ENCODE measurements at places on chromosomes 1 and 21. TPM values are rescaled to one million over a fixed set of nuclear protein-coding genes. Genes with fewer than 3 reads are reported as not detected.

DNA sequence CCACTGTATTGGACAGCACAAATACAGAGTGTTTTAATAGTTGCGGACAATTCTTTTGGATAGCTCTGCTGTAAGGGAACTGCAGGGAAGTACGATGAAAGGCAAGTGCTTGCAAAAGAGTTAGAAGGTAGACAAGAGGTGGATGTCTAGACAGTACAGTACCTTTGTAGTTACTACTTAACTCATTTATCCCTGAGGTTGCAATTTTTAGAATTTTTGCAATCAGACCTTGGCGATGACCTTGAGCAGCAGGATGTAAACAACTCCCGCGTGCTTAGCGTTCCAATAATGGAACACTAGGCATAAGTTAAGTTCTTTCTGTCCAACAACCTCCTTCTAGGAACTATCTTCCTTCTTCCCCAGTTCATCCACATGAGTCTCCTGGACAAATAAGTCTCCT lies 1.9 kb upstream of the SYT14 start:
- H3K36me3 ChIP-seq, result no peaks in the 10 kb centered on the region
- no peak overlapping the region for H3K27ac ChIP-seq
- H3K4me1 ChIP-seq, result peaks cover 14% of the 10 kb centered on the region

Gene OVAAL
- not detected for total RNA-seq

- no peak overlapping the region for H3K27ac ChIP-seq
- H3K4me1 ChIP-seq, result no peaks in the 10 kb centered on the region
- DNase-seq, result no peak
- no peaks in the 10 kb centered on the region for H3K27me3 ChIP-seq
- H3K36me3 ChIP-seq, result peaks cover 3% of the 10 kb centered on the region
Observed at GRCh38 chr1:235720544-235720943, 71.0 kb upstream of the GNG4 start.

DNA sequence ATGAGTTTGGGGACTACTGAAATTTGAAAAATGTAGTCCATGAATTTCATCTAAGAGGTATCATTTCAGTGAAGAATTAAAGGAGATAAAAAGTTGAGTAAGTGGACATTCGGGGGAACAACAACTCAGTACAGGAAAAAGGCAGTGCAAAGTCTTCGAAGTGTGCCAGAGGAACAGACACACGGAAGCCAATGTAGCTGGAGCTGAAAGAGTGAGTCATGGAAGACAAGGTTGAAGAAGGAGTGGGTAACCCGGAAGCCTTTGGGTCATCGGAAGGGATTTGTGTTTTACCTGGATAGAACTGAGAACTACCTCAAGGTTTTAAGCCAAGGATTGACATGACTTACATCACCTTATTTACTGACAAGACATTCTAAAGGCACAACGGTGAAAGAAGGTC lies 733.4 kb downstream of the NCAM2 start:
- H3K4me1 ChIP-seq, result no peaks in the 10 kb centered on the region
- no peak for DNase-seq
- no peak overlapping the region for H3K27ac ChIP-seq
- H3K27me3 ChIP-seq, result no peaks in the 10 kb centered on the region

DNA sequence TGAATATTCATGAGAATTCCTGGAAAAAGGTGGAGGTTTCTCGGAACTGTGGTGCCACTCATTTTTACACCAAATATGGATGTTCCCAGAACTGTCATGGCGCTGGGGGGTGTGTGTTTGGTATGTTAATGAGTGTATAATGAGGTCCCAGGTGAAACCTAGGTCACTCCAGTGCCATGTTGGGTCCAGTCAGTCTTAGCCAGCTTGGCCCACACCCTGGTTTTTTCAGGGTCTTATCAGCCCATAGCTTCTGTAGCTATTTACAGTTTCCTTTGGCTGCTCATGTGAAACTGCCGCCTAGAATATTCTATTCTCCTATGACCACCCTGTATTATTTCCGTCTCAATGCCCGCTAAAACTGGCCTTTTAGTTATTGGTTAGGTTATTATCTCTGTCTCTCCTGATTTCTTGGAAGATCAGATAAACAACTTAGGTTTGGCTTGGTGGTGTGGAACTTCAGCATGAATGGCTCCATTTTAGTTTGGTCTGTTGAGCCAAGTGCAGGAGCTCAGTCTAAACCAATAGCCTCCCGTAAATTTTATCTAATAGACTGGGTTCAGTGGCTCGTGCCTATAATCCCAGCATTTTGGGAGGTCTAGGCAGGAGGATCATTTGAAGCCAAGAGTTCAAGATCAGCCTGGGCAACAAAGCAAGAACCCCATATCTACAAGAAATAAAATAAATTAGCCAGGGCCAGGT lies 42.1 kb upstream of the EDARADD start:
- H3K27me3 ChIP-seq, result no peaks in the 10 kb centered on the region
- H3K4me1 ChIP-seq, result no peaks in the 10 kb centered on the region
- H3K27ac ChIP-seq, result no peak overlapping the region
- no peak for DNase-seq
- H3K36me3 ChIP-seq, result no peaks in the 10 kb centered on the region

Gene SERTAD4
- total RNA-seq, result 1.5 TPM

DNA sequence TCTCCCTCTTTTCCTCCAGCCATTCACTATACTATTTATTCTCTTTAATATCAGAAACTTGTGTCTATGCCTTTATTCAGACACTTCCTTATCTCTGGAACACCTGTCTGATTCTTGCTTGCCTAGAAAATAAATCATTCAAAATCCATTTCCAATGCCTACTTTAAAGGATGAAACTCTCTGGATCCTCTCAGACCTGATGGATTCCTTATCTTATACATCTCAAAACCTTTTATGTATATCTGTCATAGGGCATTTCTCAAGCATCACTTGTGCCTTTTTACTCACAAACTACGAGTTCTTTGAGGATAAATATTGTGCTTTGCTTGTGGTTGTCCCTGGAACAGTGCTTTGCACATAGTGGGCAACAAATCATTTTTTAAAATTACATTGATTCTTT lies 3.8 kb upstream of the ATP6V1G3 start:
- no peaks in the 10 kb centered on the region for H3K27me3 ChIP-seq
- DNase-seq, result no peak
- H3K4me3 ChIP-seq, result no peak overlapping the region

DNA sequence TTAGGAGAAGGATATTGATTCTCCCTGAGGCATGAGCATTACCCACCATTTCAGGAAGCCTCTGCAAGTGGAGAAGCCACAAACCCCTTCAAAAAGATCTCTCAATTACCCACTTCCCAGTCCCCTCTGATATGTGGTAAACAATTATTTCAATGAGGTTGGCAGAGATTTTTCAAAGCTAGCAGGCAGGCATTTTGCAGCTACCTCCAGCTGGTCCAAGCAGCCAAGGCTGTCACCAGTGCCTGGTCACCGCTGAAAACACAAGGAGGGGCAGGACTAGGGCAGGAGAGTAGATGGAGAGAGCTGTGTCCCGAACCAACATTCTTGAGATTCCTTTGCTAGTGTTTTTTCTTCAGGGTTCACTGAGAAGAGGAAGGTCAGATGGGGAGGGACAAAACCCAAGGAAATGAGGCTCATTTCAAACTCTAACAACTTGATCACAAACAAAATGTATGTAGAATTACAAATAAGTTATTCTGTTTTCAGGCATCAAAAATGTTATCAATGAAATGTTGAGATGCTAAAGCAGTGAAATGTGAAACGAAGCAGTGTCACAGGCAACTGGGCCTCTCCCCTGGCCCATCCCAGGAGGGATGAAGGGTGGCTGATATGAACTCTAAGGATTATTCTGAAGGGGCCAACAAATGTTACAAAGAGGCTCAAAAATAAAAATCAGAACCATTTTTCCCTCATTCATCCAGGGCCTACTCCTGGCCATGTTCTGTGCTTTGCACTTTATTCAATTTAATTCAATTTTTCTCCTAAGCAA lies 22.3 kb downstream of the APP start:
- no peak overlapping the region for H3K27ac ChIP-seq
- no peak for DNase-seq
- peaks cover 3% of the 10 kb centered on the region for H3K36me3 ChIP-seq
- H3K27me3 ChIP-seq, result no peaks in the 10 kb centered on the region
- H3K4me1 ChIP-seq, result peaks cover 35% of the 10 kb centered on the region

Gene ILDR2
- total RNA-seq, result 30.3 TPM

DNA sequence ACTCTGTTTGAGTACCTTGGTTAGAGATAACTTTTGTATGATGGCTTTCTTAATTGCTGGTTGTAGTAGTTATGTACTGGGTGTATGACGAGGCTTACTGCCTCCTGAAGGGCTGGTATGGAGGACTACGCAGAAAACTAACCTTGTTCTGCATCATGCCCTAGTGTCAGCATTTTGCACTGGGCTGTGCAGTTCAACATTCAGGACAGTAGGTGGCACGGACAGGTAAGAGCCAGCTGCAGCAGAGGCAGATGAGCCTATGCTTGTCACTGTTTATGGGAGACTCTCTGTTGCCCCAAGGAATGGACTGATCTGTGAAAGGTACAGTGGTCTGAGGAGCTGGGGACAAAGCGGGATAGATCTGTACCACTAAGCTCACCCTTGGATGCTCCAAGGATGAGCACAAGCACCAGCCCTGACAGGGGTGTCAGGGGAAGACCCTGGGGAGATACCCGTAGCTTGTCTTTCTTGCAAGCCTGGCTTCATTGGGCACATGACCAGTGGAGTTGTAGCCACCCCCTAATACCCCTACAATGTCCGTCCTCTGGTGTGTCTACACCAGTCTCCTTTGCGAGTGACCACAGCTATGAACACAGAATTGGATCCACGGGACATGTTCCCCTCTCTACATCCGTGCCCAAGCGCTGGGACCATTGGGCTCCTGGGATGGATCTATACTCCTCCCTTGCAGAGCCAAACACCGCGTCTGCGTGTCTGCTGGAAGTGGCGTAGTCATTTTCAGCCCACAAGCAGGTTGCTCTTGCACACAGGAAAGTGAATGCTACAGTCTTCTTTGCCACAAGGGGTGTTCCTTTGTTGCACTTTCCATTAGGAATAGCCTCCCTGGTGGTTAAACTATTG lies 51.1 kb upstream of the CFHR3 start:
- H3K4me1 ChIP-seq, result no peaks in the 10 kb centered on the region
- no peak overlapping the region for H3K27ac ChIP-seq
- H3K4me3 ChIP-seq, result no peak overlapping the region

Gene FALEC
- 1.2 TPM for total RNA-seq

DNA sequence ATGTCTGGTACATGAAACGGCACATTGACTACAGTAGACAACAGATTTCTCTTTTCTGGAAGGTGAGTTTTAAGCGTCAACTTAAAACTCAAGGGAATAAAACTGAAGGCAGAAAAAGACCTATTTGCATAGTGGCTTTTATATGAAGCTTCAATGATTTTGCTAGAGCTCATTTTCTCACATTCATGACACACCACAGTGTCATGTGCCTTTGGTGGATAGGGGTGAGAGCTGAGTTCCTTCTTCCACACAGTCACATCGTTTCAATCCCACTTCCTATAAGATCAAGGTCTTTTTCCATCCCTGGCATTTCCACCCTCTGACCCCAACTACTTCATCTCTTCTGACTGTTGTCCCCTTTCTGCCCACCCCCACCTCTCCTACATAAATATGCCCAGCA lies 31.0 kb downstream of the IL12RB2 start:
- no peak overlapping the region for H3K27ac ChIP-seq
- H3K4me3 ChIP-seq, result no peak overlapping the region
- no peaks in the 10 kb centered on the region for H3K36me3 ChIP-seq
- no peak for DNase-seq
- no peaks in the 10 kb centered on the region for H3K27me3 ChIP-seq

- H3K4me1 ChIP-seq, result peaks cover 5% of the 10 kb centered on the region
- H3K27ac ChIP-seq, result no peak overlapping the region
- DNase-seq, result no peak
- no peak overlapping the region for H3K4me3 ChIP-seq
- H3K36me3 ChIP-seq, result no peaks in the 10 kb centered on the region
Observed at GRCh38 chr1:228791791-228792190, 56.5 kb downstream of the RHOU start.

DNA sequence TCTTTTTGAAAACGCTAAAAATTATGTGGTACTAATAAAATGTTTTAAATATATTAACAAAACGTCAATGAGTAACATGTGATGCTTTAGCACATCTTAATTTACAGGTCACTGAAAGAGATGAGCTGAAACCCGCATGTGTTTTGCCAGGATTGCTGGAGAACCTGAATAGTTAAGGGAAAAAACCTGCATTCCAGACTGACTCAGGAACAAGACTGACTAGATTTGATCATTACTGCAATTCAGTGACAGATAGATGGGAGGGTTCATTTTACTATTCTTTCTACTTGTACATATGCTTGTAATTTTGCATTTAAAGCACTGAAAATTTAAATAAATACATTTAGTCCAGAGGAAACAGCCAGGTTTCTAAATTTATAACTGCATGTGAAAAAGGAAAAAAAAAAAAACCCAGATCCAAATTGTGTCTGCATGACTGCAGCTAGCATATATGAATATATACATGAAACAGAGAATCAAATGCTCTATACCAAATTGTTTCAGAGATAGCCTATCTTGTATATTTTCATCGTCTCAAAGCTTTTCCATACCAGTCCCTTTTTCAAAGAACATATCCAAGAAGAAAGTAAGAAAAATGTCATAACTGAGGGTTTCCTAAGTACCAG lies 71.7 kb downstream of the APP start:
- H3K27ac ChIP-seq, result no peak overlapping the region
- H3K36me3 ChIP-seq, result peaks cover 4% of the 10 kb centered on the region
- H3K27me3 ChIP-seq, result no peaks in the 10 kb centered on the region
- H3K4me3 ChIP-seq, result no peak overlapping the region

Gene KCNJ10
- 0.47 TPM for total RNA-seq

Gene TNFRSF1B
- 3.1 TPM for total RNA-seq

DNA sequence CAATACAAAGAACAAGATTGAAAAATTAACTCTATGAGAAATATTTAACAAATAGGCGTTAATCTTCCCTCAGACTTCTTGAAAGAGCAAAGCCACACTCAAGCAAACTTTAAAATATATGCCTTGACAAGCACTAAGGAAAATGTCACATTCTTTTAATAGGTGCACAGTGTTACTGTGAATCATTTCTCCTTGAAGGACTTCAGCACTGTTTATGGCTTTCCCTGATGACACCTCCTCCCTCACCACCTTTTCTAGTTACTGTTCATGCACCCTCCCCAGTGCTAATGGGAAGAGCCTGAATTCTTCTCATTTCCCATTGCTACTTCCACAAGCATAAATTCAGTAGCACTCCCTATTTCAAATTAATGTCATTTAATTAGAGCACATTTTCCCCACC lies 299.5 kb upstream of the RRP15 start:
- DNase-seq, result no peak
- no peaks in the 10 kb centered on the region for H3K36me3 ChIP-seq
- H3K27ac ChIP-seq, result no peak overlapping the region
- H3K27me3 ChIP-seq, result no peaks in the 10 kb centered on the region
- peaks cover 19% of the 10 kb centered on the region for H3K4me1 ChIP-seq

Gene TMCC2
- 16.1 TPM for total RNA-seq

DNA sequence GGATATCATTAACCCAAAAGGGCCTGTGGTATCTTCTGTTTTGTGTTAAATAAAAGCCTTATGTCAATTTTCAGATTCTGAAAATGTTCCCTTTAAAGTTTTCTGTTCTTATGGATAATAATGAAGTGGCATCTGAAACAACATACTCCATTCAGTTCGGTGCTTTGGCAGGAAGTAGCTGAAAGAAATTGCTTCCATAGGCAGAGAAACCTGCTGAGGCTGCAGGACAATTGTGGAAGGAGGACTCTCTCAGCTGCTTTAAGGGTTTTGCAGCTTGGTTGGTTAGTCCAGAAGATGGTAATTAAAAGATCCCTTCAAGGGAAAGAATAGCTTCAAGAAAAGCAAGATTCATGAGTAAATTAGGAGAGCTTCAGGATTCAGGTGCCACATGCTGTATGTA lies 30.5 kb upstream of the NRIP1 start:
- DNase-seq, result no peak
- no peaks in the 10 kb centered on the region for H3K27me3 ChIP-seq
- H3K36me3 ChIP-seq, result no peaks in the 10 kb centered on the region
- no peak overlapping the region for H3K4me3 ChIP-seq
- H3K4me1 ChIP-seq, result peaks cover 14% of the 10 kb centered on the region

Gene GSTM4
- total RNA-seq, result 28.2 TPM

GRCh38 chr1:42674214-42674613 lies 8.0 kb upstream of the YBX1 start:
- H3K27ac ChIP-seq, result no peak overlapping the region
- H3K27me3 ChIP-seq, result no peaks in the 10 kb centered on the region
- DNase-seq, result no peak
